CD4-positive, alpha-beta T cell treated with Interleukin-15 for 4 hours (primary cell): ENCODE measurements at places on chromosomes 11 and 22.

GRCh38 chr11:120326228-120326627 is 1.1 kb downstream of the TLCD5 start:
- DNase-seq, result no peak

DNA sequence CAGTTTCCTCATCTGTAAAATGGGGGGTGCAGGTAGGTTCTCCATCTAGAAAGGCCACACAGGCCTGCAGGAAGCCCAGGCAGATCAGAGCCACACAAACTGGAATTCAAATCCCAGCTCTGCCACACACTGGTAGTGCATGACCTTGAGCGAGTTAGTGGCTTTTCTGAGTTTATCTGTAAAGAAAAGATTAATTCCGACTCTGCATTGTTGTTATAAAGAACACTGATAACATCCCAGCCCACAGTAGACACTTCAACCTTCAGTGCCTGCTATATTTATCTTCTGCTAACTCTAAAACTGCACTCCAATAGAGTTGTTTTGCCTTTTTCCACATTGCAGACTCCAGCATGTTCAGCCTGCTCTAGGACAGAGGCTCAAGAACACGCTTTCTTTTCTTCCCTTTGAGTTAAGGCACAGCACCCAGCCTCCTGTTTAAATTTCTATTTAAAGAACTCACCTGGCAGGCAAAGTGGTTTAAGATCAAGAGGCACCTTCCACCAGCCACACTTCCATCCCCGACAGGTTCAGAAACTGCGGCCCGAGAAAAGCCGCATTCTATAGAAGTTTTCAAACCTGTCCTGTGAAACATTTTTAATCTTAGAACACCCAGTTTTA is 133.9 kb downstream of the PLEKHA7 start:
- DNase-seq, result no peak

- DNase-seq, result no peak
Observed at GRCh38 chr11:35539256-35539655, 13.8 kb upstream of the PAMR1 start.

DNA sequence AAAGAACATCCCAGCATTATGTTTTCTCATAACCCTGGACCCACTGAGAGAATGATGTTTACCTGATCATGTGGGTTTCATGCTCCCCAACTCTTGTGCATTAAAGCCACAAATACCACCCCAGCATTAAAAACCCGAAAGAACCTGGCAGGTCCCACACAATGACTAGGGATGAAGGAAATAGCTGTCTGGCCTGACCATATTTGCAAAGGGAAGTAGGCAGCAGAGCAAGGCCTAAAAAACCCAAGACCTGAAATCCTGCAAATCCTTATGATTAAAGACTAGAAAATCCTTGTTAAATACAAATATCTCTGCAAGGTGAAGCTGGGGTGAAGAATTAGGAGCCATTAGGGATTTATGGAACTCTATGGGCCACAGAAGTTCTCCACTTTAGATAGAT is 23.7 kb downstream of the PAK1 start:
- no peak for DNase-seq

DNA sequence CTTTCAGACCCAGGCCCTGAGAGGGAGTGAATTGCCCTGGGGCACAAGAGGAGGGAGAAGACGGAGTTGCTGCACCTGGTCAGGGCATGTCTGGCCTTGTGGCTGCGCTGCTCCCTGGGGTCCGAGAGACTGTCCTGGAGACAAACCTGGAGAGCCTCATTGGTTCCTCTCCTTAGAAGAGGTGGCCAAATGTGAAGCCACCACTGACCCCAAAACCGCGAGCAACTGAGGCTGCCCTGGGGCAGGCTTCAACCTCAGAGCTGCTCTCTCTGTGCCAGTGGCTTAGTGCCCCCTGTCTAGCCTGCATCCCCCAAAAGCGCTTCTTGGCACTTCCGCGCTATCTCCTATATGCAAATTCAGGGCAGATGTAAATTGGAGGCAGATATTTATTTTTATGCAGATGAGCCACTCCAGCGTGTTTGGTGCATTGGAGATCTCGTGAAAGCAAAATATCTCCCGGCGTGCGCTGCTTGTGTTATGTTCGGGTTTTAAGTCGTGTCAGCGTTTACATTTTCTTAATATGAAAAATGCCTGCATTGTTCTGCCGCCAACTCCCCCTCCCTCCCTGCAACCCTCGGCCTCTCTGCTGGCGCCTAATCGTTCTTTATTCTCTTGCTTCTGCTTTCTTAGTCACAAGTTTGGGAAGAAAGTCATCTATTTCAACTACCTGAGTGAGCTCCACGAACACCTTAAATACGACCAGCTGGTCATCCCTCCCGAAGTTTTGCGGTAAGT is 69.5 kb downstream of the ARHGAP8 start:
- no peak for DNase-seq

GRCh38 chr11:6603287-6604080 is at the start of the genes ILK and RRP8:
TSS of gene ILK (plus strand) at chr11:6603774. CDS start at chr11:6604272, 498 bp downstream.
TSS of gene RRP8 (minus strand) at chr11:6603616. CDS start at chr11:6603502, 114 bp downstream.
- DNase-seq, result peak; percentile 94

- DNase-seq, result no peak
Observed at GRCh38 chr11:113446938-113447337, 28.3 kb downstream of the DRD2 start.

GRCh38 chr11:59641156-59641555 is 25.6 kb upstream of the OSBP start:
- DNase-seq, result no peak

GRCh38 chr11:208181-208916 is 841 bp downstream of the RIC8A start:
- DNase-seq, result peak; percentile 80

DNA sequence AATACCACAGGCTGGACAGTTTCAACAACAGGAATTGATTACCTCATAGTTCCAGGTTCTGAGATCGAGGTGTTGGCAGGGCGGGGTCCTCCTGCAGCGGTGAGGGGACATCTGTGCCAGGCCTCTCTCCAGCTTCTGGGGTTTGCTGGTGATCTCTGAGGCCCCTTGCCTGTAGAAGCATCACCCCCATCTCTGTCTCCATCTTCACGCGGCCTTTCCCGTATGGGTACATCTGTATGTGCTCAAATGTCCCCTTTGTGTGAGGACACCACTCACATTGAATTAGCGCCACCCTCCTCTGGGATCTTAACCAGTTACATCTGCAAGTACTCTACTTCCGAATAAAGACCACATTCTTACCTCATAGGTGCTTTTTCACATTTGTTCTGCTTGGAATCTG is 1029.9 kb downstream of the BRD1 start:
- DNase-seq, result no peak

DNA sequence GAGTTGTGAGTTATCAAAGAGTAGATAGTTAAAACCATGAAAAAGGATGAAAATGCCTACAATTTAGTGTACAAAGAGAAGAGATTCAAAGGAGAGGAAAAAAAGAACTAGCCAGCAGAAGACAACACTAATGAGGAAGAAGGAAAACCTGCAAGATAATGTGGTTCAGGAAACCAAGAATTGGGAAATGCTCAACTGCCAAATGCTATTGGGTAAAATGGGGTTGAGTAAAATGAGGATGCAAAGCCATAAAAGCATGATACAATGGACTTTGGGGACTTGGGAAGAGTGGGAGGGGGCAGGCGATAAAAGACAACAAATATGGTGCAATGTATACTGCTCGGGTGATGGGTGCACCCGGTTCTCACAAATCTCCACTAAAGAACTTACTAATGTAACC is 7.6 kb upstream of the OR52K2 start:
- DNase-seq, result no peak

GRCh38 chr11:74680703-74681531 is 50.3 kb downstream of the CHRDL2 start:
- no peak for DNase-seq

DNA sequence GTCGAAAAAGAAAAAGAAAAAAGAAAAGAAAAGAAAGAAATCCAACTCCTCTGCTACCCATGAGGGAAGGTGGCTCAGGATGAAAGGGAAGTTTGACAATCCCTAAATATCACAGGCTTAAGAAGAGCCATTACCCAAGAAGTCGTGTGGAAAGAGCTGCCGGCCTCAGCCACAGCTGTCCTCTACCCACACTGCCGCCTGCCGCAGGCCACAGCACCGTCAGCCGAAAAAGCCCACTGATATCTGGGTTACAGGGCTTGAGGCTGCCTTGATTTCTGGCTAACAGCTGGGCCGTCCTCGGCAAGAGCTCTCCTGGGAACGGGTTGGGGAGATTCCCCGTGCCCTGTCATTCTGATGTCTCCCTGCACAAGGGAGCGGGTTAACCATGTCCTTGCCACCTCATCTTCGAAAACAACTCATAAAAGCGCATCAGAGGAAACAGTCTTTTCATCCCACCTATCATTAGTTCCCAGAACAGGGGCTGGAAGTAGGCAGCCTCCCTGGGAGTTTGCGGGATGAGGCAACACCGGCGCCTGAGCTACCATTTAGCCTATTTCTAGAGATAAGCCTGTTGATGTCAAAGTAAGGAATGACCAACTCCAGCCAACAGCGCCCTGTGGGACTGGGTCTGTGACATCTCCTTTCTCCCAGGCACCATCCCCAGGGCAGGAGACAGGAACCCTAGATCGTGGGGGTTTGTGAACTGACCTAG is 21.8 kb upstream of the SNX32 start:
- no peak for DNase-seq

- no peak for DNase-seq
Observed at GRCh38 chr11:102596578-102596977, 28.6 kb downstream of the MMP20 start.

DNA sequence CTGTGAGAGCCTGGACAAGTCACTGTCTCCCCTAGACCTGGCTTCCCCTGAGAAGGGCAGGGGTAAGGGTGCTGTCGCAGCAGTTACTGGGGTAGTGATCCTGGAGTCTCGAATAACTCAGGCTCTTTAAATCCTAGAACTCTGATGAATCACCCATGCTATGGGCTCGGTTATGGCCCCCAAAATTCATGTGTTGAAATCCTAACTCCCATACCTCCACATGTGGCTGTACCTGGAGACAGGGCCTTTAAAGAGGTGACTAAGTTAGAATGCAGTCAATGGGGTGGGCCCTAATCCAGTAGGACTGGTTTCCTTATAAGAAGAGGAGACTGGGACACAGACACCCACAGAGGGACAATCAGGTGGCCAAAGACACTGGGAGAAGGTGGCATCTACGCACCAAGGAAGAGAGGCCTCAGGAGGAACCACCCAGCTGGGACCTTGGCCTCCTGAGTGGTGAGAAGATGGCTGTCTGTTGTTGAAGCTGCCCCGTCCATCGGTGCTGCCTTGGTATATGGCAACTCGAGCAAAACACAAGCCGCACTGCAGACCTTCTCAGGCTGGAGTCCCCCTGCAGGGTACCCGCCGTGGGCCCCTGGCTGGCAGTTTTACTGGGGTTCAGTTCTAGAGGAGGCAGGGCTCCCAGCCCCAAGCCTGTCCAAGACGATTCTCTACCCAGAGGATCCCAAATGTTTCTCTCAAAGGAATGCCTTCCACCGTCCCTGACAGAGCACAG is 48.8 kb upstream of the SHISAL1 start:
- no peak for DNase-seq

DNA sequence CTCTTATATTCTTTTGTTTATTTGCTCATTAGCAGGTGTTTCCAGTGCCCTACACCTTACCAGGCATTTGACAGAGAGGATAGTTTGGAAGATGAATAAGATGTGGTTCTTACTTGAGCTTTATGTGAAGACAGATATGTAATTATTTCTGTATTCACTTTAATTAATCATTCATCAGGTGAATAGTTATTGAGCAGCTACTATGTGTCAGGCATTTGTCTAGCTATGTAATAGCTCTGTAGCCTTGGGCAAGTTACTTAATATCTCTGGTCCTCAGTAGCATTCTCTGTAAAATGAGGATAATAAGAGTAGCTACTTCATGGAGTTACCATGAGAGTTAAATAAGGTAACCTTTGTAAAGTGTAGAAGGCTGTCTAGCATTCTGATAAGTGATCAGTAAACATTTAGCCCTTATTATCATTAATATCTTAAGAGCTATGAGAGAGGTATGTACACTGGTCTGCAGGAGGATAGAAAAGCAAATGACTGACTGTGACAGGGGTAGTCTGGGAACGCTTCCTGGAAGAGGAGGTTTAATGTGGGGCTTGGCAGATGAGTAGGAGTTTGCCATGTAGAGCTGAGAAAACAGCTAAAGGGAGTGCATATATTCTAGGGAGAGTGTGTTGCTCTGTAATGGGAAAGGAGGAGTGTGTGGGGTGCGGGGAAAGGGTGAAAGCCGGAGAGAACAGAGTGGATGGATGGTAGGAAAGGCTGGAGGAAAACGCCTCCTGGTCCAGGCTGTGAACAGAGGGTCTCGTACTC is 56.1 kb downstream of the MICAL2 start:
- no peak for DNase-seq

DNA sequence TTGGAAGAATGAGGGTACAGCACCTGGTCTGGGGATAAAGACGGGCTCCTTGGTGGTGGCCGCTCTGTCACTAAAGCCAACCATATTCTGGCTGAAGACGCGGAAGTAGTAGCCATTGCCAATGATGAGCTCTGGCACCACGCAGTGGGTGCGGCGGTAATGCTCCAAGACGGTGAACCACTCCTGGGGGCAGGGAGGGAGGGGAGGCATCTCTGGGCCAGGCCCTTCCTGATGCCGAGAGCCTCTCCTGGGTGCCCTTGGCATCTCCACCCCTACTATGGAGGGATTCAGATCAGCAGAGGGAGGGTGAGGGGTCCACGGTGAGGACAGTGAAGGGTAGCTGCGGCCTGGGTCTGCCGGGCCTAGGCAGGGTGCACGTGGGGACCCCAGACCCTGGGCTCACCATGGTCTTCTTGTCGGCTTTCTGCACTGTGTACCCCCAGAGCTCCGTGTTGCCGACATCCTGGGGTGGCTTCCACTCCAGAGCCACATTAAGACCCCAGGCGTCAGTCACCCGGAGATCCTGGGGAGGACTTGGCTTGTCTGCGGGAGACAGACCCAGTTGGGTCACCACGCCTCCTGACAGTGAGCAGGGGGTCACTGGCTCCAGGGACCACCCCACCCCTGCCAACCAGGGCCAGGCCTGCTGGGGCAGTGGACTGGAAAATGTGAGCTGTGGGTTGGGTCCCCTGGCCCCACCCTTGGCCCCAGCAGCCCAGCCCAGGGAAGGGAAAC is 19.5 kb downstream of the MYBPC3 start:
- no peak for DNase-seq

GRCh38 chr22:36022162-36022561 is 6.5 kb downstream of the RBFOX2 start:
- DNase-seq, result no peak

GRCh38 chr11:43366677-43367076 is 8.0 kb downstream of the TTC17 start:
- no peak for DNase-seq

- no peak for DNase-seq
Observed at GRCh38 chr11:86637988-86638387, 34.4 kb downstream of the ME3 start.

- no peak for DNase-seq
Observed at GRCh38 chr11:47257517-47258316, at the start of gene NR1H3. TSS of gene NR1H3 (plus strand) at chr11:47257996. CDS start at chr11:47259217, 1,221 bp downstream.

GRCh38 chr11:76543006-76543703 is 98.3 kb downstream of the EMSY start:
- no peak for DNase-seq

GRCh38 chr11:70409871-70410270 is 11.5 kb downstream of the CTTN start:
- no peak for DNase-seq

DNA sequence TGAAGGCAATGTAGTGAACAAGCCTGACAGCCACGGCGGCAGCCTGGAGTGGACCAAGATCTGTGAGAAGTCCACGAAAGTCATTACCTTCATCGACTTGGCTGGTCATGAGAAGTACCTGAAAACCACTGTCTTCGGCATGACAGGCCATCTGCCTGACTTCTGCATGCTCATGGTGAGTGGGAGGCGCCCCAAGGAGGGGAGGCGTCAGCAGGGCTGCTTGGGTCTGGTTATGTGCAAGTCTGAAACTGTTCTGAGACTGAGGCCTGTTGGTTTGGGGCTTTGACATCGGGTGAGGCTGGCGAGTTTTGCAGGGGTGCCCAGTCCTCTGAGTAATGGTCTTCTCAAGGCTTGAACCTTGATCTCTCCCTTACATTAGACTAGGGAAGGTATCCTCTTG is 11.1 kb downstream of the GTPBP1 start:
- DNase-seq, result no peak
